ENCODE measurements at places on chromosomes 13 and 19. TPM values are rescaled to one million over a fixed set of nuclear protein-coding genes. Genes with fewer than 3 reads are reported as not detected.

- DNase-seq, result no peak
Observed at GRCh38 chr13:23541221-23541824, 28.9 kb upstream of the TNFRSF19 start.

Gene SYNGR4
- not detected for total RNA-seq

Gene ZFP28
- total RNA-seq, result 6.6 TPM

DNA sequence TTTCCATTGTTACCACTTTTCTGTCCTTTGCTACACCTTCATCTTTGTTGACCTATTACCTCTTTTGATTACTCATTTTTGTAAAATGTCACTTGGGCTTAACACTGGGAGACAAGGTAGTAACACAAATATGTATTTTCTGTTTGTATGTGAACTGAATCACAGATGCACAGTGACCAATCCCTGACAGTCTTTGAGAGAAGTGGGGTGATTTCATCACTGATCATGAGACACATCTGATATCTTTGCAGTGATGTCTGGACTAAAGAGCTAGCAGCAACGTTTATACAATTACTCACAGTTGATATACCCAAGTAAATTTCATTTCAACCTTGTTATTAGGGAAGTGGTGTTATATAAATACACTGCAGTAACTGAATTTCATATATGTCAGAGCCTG is 1397.4 kb upstream of the SPRY2 start:
- DNase-seq, result no peak

DNA sequence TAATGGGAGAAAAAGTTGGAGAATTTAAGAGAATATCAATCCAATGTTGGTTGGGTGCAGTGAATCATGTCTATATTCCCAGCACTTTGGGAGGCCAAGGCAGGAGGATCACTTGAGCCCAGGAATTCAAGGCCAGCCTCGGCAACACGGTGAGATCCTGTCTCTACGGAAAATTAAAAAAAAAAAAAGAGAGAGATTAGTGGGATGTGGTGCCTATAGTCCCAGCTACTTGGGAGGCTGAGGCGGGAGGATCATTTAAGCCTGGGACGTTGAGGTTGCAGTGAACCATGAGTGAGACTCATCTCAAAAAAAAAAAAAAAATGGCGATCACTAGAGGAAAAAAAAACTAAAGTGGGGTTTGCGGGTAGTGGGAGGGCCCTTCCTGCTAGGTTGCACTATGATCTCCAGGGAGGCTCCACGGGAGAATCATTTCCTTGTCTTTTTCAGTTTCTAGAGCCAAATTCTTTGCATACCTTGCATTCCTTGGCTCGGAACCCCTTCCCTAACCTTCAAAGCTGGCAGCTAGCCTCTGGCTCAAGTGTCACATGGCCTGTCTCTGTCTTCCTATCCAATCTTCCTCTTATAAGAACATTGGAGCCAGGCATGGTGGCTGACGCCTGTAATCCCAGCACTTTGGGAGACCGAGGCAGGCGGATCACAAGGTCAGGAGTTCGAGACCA is 5.8 kb upstream of the ERCC2 start:
- DNase-seq, result no peak

DNA sequence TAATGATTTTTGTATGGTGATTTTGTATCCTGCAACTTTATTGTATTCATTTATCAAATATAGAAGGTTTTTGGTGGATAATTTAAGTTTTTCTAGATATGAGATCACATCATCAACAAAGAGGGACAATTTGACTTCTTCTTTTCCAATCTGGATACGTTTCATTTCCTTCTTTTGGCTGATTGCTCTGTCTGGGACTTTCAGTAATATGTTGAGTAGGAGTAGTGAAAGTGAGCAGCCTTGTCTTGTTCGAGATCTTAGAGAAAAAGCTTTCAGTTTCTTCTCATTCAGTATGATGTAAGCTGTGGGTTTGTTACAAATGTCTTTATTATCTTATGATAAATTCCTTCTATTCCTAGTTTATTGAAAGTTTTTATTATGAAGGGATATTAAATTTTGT is 352.0 kb upstream of the DACH1 start:
- DNase-seq, result no peak

Gene LAIR1
- 97.6 TPM for total RNA-seq

Gene IGFL1
- total RNA-seq, result not detected

Gene SLC10A2
- total RNA-seq, result not detected

Gene FGF9
- total RNA-seq, result 0.21 TPM

Gene SERPINE3
- total RNA-seq, result not detected

Gene NKPD1
- total RNA-seq, result 0.24 TPM

DNA sequence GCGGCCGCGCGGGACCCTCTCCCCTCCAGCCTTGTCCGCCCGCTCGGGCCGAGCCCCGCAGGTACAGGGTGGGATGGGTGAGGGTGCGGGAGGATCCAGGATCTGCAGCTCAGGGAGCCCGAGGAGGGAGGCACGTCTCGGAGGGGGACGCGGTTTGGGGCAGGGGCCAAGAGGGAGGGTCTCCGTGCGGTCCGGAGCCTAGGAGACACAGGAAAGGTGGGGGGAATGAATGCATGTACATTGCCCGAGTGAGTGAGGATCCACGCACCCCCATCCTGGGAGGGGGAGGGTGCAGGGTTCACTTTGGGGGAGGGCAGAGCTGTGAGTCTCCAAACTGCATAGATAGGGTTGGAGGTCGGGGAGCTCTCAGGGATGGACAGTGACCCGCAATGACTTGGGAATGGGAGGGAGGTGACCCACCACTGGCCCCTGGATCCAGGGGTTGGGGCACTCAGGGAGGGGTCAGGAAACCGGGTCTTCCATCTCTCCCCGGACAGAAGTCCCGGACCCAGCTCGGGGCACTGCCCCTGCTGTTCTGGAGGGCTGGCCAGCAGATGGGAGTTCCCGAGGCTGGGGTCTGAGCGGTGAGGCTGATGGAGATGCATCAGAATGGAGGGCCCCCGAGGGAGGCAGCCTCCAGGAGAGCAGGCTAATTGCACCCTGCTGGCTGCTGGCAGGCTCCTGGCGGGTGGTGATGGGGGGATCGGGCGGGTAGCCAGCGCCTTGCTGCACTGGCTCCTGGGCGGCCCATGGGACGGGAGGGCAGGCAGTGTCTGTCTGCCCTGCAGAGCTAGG is 547 bp downstream of the KCNN1 start:
- DNase-seq, result no peak

Gene PCID2
- 49.3 TPM for total RNA-seq

Gene LILRB5
- not detected for total RNA-seq

Gene SHISA7
- total RNA-seq, result not detected

DNA sequence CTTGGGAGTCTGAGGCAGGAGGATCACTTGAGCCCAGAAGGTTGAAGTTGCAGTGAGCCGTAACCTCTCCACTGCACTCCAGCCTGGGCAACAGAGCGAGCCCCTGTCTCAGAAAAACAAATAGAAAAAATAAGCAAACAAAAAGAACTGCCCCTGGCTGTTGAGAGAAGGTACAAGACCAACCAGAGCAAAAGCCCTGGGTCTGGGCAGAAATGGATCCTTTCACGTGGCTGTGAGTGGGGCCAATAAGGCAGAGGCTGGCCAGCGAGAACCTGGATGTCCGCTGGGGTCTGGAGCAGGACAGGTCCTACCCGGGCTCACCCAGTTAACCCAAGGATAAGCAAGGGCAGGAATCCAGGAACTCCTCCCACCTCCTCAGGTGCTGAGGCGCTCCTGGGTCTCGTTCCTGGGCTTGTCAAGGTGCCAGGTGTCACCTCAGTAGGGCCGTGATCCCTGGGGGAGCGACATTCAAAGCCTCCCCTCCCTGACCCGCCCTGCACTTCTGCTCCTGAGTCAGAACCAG is 4.7 kb upstream of the SLC5A5 start:
- no peak for DNase-seq

Gene APOE
- total RNA-seq, result 0.68 TPM

GRCh38 chr13:30466841-30467252 is 1.1 kb upstream of the HMGB1 start:
- DNase-seq, result peak; percentile 27

Gene ZNF784
- 5.2 TPM for total RNA-seq

Gene TNNI3
- total RNA-seq, result not detected

- DNase-seq, result no peak
Observed at GRCh38 chr19:49155820-49156346, 687 bp upstream of the HRC start.

DNA sequence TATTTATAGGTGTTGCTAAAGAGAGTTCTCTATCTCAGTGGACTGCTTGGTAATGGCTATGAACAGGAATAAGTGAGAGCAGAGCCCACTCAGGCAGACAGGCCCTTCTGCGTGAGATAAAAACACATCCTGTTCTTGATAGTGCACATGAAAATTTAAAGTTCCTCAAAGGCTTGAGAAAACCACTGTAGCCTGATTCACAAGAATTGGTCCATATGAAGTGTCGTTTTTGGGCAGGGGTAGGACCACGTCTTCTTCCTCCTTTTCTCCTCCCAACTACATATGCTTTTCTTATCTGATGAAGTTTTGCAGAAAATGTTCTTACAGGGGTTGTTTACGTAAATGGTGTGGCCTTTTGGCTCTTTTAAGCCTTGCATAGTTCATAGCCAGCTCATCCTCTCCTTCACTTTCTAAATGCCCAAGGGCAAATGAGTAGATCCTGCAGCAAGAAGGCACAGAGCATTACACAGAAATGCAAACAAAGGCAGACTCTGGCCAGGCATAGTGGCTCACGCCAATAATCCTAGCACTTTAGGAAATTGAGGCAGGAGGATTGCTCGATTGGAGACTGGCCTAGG is 53.8 kb downstream of the RNF6 start:
- no peak for DNase-seq

DNA sequence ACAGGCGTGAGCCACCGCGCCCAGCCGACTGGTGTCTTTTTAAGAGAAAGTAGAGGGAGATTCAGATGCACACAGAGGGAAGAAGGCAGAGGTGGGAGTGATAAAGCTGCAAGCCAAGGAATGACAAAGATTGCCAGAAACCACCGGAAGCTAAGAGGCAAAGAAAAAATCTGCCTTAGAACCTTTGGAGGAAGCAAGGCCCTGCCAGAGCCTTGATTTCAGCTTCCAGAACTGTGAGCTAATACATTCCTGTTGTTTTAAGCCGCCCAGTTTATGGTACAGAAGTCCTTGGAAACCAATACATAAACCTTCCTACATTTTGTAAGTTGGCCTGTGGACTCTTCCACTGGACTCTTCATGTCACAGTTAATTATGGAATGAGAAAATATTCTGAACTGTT is 71.7 kb upstream of the SOX21 start:
- no peak for DNase-seq

- DNase-seq, result no peak
Observed at GRCh38 chr13:29503041-29503837, 92.2 kb downstream of the SLC7A1 start.

DNA sequence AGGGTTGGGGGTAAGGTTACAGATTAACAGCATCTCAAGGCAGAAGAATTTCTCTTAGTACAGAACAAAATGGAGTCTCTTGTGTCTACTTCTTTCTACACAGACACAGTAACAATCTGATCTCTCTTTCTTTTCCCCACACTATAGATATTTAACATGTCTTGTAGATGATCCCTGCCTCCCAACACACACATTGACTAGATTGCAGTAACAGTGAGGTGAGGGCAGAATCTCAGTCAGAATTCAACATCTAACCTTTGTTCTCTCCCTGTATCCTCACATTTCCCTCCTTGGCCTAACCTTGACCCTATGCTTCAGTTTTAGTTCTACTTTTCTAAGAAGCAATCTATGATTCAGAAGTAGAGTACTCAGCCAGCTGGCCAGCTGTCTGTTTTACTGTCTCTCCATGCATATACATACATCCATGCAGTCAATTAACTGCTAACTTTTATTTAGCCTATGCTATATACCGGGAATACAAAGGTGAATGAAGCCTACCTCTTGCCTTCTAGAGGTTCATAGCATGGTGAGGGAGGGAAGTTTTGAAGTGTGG is 18.1 kb downstream of the DNAJC15 start:
- no peak for DNase-seq

Gene BIVM
- total RNA-seq, result 27.7 TPM

Gene RNF17
- not detected for total RNA-seq

DNA sequence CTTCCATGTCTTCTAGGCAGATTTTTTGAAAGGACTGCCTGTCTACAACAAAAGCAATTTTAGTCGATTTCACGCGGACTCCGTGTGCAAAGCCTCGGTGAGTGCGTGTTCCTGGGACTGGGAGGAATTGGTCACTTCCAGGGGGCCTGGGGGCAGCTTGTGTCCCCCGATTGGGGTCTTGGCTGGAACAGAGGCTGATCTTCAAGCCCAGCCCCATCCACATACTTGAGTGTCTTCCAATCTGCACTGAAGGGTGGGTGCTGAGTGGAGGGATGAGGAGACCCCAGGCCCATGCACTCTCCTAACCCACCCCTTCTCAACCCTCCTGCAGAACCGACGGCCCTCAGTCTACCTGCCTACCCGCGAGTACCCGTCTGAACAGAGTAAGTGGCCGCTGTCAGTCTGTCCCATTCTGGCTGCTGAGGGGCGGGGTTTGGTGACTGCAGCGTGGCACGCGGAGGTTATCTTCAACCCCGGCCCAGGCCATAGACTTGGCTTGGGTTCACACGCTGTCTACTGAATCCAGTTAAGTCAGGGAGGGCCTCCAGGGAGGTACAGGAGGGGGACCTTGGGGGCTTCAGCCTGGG is 4.7 kb downstream of the DDA1 start:
- no peak for DNase-seq

GRCh38 chr13:97067017-97067895 is 73.0 kb upstream of the OXGR1 start:
- DNase-seq, result no peak

Gene SHKBP1
- total RNA-seq, result 116 TPM

DNA sequence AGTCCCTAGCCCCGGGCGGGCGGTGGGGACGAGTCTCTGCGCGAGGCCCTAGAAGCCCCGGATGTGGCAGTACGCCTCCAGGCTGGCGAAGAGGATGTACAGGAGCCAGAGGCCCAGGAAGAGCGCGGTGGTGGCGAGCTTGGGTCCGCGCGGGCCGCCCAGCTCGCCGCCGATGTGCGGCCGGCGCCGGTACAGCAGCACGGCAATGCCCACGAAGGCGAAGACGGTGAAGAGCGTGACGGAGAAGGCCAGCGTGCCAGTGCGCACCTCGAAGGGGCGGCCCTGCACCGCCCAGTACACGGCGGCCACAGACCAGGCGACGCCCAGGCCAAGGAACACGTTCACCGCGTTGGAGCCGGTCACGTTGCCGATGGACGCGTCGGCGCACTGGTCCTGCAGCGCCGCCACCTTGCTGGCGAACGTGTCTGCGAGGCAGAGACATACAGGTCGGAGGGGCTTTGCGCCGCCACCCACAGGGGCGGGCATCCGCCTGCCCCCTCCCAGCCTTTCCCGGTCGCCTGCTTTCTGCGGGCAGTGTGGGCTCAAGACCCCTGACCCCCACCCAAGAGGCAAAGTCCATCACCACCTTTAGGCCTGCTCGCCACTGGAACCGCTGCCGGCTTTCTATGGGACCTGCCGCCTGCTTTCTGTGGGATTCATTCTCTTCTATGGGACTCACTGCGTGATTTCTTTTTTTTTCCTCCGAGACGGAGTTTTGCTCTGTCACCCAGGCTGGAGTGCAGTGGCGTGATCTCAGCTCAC is 10.9 kb upstream of the MEIS3 start:
- peak; percentile 62 for DNase-seq

Measured in activated CD8-positive, alpha-beta T cell treated with anti-CD3 and anti-CD28 coated beads, Interleukin-2, amount 10 ng/mL, durations not matched to agents 7 days and 5 days (primary cell).